Urothelium cell line (cell line): ENCODE measurements at places on chromosomes 4 and X.

GRCh38 chrX:87808576-87809243 is 291.1 kb downstream of the KLHL4 start:
- DNase-seq, result no peak

- no peak for DNase-seq
Measured at GRCh38 chr4:107800706-107801105, 24.0 kb upstream of the SGMS2 start.

DNA sequence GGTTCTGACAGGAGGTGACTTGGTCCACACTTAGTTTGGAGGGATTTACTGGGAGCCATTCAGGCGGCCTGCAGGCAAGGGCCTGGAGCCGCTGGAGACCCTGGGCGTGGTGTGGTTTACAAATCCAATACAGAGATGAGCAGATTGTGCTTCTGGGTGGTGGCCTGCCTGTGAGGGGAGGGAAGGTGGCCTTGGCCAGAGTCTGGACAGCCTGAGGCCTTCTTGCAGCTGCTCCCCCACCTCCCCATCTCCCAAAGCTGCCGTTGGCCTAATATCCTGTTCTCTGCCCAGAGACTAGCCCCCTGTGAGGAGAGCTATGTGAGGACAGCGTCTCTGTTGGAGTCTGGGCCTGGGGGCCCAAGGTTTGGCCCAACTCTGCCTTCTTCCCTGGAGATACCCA is 163.9 kb upstream of the MAMLD1 start:
- no peak for DNase-seq

DNA sequence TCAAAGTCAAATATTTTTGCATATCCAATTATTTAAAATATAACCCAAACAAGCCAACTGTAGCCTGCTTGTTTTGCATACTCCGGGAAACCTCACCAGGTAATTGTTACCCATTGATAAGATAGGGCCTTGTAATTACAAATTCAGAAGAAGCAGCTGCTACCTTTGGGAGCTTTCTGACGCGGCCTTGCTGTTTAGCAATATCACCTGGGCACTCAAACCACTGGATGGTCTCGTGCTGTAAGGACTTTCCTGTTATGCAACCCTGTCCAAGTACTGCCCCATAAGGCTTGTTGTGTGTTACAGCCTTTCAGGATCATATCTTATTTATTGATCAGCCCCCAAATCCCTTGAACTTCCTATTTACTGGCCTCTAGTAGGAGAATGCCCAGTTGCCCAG is 52.1 kb downstream of the HS3ST1 start:
- DNase-seq, result no peak

- DNase-seq, result no peak
Measured at GRCh38 chr4:74630551-74630950, 163.8 kb downstream of the BTC start.

DNA sequence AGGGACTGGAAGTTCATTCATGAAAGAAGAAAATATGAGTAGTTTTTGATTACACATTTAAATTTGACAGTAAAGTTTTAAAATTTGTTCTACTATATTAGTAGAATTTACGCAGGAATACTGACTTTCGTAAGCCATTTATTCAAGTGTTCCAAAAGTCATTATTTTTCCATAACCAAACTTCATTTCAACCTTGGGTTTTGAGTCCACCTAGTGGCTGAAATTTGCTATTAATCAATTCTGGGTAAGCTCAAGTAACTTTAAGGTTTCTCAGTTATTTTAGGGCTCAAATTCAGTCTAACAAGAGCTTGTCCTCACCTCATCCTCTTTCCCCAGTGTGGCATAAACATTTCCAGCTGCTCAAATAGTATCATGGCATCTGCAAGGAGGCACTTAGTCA is 175.4 kb downstream of the SH3BGRL start:
- peak; percentile 6 for DNase-seq

DNA sequence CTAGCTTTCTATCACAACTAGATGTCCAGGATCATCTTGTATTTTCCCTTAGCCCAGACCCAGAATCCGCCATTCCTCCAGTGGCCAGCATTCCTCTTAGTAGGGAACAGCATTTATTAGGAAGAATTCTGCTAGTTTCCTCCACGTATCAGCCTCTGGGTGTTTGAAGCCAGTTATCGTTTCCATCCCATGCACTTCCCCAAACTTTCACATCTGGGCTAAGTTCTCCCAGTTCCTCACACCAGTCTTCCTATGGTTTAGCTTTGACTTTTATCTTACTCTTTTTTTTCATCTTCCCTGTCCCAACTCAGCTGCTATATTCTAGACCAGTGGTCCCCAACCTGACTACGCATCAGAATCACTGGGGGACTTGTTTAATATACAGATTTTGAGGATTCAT is 53.5 kb upstream of the PRSS48 start:
- no peak for DNase-seq

GRCh38 chr4:84362896-84363655 is 136.0 kb downstream of the NKX6-1 start:
- no peak for DNase-seq

GRCh38 chr4:150976478-150977118 is 38.5 kb downstream of the LRBA start:
- no peak for DNase-seq

DNA sequence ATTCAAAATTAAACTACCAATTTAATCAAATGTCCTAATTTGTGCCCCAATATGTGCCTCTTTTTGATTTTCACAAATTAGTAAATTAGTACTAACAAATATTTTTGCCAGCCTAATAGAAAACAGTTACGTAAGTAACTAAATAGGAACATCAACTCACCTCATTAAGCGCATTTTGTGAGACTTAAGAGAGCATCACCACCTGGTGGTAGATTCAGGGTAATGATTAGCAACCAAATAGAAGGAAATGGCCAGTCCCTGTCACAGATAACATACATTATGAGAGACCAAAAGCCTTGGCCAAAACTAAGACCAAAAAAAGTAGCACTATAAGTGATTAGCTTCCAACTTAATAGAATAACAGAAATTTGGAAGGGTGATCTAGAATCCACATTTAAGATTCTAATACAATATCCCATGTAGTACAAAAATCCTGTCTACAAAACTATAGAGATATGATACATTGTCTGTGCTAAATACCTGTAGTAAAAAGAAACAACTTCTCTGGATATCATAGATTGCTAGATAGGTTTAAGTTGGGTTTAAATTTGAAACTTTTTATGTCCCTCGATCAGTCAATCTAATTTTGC is 46.7 kb downstream of the C4orf46 start:
- peak; percentile 12 for DNase-seq

DNA sequence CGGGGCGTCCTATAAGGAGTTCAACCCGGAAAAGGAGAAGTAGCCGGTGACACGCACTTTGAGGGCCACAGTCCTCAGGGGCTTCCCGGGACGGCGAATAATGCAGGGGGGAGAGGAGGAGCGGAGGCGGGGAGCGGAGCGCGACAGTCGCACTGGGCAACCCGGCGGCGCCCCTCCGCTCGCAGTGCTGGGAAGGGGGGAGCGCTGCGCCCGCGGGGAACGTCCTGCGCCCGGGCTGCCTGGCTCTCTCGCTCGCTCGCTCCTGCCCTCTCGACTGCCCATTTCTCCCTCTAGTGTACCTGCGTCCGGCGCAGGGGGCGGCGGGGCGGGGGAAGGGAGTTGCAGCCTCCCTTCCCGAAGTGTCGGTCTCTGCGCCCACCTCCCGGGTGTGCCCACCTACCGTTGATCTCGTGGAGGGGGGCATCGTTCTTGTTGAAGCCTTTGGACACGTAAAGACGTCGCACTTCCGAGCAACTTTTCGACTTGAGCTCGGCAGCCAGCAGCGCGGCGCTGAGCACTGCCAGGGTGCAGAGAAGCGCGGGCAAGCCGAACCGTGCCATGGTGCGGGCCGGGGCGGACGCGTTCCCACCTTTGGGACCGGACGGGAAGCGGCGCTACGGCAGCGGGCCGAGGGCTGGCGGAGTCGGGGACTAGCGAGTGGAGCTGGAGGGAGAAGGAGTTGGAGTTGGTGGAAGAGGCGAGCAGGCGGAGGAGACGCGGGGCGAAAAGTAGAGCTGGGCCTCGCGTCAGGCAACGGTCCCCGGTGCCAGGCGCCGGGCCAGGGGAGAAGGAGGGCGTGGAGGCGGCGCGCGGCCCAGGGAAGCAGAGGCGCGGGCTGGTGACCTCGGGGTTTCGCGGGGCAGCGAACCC is 648 bp downstream of the GPC4 start:
- no peak for DNase-seq

DNA sequence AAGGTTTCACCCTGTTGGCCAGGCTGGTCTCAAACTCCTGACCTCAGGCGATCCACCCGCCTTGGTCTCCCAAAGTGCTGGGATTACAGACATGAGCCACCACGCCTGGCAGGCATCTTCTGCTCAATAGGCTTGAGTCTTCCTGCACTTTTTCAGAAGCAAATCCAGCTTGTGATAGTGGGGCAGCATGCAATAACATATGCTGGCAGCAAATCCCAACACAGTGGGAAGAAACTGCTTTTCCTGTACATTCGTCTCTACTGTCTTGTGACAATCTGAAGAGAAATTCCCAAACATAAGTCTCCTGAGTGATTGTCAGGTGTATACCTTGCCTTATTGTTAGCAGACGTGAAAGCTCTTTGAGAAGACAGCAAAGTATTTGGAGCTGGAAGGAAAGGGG is 145.7 kb downstream of the PALLD start:
- no peak for DNase-seq

DNA sequence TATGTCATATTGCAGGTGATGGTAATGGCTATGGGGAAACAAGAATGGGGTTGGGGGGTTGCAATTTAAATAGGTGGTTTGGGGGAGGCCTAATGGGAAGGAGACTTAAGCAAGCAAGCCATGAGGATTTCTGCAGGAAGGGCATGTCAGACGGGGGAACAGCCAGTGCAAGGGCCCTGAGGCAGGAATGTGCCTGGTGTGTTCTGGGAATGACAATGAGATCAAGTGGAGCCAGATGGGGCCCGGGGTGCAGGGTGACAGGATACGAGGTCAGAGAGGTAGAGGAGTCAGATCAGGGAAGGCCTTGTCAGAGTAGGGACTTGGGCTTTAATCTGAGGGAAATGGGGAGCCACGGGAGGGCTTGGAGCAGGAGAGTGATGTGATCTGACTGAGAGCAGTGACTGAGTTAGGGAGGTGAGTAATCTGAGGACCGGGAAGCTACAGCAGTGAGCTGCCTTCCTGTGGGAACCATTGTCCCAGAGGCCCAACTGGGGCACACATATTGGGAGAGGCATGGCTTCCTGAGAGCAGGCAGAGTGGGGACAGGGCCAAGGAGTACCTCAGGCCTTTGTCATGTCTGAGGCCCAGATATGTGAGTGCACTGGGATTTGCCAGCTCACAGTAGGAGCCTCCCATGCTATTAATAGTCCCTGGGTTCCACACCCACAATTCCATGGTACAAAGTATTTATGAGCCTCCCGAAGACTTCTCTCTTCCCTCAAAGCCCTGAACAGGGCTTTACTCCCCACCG is 139.8 kb downstream of the BCOR start:
- DNase-seq, result no peak

DNA sequence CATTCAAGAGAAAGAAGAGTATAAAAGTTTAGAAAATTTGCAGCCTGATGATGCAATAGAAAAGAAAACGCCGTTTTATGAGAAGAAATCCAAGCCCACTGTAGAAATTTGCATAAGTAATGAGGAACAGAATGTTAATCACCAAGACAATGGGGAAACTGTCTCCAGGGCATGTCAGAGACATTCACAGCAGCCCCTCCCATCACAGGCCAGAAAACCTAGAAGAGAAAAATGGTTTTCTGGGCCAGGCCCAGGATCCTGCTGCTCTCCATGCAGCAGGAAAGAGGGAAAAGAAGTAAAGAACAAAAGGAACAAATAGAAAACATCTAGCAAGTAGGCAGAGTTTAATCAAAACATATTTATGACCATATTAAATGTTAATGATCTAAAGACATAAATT is 119.0 kb downstream of the ANKRD50 start:
- DNase-seq, result no peak

GRCh38 chr4:80138551-80139538 is 58.5 kb upstream of the PRDM8 start:
- peak; percentile 5 for DNase-seq

DNA sequence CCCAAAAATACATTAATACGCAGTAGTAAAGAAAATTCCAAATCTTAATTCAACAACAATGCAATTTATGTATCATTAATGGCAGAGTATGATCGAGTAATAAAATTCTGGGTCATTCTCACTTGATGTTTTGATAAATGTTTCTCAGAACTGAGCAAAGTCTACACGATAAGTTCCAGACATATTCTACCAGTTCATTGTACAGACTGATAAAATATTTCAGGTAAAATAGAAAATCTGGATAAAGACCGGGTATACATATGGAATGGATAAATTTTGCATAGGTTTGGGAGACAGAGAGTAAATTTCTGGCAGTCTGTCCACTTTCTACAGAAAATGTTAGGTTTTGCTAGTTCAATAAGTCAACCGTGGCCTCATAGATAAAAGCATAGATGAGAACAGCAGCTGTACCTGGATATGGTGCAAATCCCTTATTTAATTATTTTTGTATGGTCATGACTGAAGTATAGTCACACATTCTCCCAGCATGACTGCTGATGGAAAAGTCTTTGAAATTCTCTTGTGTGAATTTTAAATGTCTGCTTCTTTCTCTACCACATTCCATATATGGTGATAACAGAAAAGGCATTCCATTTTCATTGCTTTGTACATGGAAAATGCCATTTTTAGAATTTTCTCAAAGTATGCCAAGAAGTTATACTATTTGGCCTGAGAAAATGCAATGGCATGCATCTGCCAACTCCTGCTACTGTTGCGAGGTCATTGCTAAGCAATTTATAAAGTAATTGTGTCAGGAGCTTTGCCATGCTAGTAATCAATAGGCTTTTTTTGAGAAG is 301.9 kb upstream of the ARSJ start:
- DNase-seq, result no peak

DNA sequence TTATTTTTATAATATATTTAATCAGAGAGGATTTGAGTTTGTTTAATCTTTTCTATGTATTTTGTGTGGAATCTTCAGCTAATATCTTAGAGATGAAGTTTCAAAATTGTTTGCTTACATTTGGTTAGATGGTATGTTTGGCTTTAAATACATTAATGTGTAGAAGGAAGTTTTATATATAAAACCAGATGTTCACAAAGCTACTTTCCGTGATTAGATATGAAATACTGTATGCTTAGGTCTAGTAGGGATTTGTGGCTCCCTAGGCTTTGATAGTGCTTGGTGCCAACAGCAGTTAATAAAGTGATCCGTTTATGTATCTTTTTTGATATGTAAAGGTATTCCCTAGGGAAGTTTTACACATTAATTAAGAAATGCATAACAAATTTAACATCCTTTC is 223.0 kb downstream of the ARHGAP10 start:
- DNase-seq, result no peak

- DNase-seq, result no peak
Measured at GRCh38 chr4:82419451-82419850, 10.8 kb downstream of the HNRNPDL start.

GRCh38 chr4:7068883-7069282 is 1.0 kb upstream of the GRPEL1 start:
- DNase-seq, result no peak

- no peak for DNase-seq
Measured at GRCh38 chr4:13849778-13850177, 222.3 kb upstream of the BOD1L1 start.

GRCh38 chrX:50579955-50580354 is 109.3 kb upstream of the DGKK start:
- peak; percentile 56 for DNase-seq

GRCh38 chr4:118774989-118775388 is 60.9 kb downstream of the SEC24D start:
- no peak for DNase-seq
